Kidney (tissue), 22 donors: ENCODE measurements at places on chromosomes 3 and 15.

GRCh38 chr3:10546181-10546624 is 40.8 kb upstream of the ATP2B2 start:
- no peak for DNase-seq

DNA sequence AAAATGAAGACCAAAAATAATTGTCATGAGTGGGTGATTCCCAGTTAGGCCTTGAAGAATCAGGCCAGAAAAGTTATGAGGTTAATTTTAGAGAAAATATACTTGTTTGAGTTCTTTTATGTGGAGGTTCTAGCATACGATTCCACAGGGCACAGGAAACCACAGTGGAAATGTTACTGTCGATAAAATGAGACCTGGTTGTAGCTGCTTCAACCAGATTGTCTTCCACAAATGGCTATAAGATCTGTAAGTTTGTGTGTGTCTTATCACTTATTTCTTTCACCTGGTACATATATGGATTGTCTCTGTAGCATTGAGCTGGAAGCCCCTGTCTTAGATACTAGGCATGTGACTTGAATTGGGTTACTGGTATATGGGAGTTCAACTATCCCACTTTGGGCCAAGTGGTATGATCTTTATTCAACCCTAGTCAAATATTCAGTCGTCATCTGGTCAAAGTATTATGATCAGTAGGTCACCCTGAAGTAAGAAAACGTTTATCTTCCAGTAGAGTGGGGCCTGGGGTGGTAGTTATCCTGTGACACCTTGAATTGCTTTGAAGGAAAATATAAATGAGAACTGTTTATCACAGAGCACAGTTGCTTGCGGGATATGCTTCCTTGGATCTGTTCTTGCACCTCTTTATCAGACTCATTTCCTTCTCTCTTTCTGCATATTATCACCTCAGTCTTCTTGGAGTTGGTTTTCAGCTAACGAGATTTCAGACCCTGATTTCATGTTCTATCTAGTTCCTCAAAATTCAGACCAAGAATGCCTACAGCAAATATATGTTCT is 21.5 kb upstream of the ZNF609 start:
- no peak for DNase-seq

- DNase-seq, result no peak
These were observed 73.5 kb downstream of the EDEM1 start for GRCh38 chr3:5260992-5261501.

GRCh38 chr3:195443391-195443989 is 670 bp upstream of the ACAP2 start:
- DNase-seq, result no peak

GRCh38 chr3:191301017-191301416 is 28.2 kb upstream of the CCDC50 start:
- DNase-seq, result no peak

DNA sequence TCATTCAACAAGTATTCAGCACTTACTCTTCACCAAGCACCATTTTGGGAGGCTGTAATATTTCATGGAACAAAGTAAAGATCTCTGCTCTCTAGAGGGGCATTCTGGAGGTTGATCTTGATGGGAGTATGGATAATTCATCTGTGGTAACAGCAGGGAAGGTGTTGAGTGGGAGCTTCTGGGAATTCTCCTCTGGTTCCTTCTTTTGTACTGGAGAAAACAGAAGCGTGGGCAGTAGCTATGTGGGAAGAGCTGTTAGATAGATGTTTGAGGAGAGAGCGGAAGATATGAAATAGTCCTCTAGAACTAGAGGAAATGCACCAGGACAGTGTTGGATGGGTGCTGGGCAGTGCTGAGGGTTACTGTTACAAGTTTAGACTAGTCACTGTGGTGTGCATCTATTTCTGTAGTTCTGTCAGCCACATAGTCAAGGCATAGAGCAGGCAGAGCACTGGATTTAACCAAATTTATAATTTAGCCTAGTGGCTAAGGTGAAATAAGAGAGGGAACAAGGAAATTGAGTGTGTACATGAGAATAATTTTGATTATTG is 9.6 kb downstream of the NMD3 start:
- DNase-seq, result no peak

DNA sequence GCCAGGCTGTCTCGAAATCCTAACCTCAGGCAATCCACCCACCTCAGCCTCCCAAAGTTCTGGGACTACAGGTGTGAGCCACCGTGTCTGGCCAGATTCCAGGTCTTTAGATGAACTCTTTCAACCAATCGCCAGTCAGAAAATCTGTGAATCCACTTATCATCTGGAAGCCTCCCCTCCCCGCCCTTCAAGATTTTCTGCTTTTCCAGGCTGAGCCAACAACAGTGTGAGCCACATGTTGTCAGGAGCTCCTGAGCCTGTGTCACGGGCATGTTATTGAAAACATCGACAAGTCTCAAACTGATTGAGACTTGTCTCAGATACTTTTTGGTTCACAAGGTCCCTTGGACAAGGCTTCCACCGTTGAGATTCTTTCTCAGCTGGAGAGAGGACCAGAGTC is 52.0 kb upstream of the TRPM1 start:
- no peak for DNase-seq

- DNase-seq, result no peak
These were observed 214.3 kb downstream of the OXSM start for GRCh38 chr3:26004172-26004571.

GRCh38 chr3:56758539-56758981 is 43.2 kb downstream of the ARHGEF3 start:
- DNase-seq, result peak; percentile 91

DNA sequence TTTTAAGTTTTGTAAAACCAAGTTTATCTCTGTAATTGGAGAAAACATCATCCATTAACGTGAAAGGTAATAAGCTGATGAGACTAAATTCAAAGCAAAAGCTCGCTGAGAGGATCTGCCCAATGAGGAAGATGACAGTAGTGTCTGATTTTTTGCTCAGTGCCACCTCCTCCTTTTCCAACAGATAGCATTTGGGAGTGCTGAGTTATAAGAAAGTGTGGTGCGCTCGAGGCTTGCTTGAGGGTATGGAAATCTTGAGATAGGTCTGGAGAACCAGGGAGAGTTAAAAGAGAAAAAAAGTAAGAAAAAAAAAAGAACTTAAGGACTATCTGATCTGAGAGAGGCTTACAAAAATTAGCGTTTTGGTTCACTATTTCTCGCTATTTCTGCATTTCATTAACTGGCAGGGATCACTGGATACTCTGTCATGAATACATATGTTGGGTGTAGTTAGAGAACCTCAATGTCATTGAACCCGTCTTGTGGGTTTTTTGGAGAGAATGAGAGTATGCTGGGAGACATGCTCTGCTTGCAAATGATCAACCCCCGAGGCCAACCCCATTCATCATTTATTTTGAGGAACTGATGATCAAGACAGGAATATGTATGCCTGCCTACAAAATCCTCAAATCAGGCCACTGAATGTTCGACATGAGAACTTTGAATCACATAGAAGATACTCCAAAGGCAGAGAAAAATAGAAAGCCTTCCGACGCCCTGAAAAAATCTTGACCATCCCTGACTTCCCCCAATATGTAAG is 973 bp upstream of the USP13 start:
- no peak for DNase-seq

GRCh38 chr3:147360646-147361453 is 45.5 kb downstream of the ZIC4 start:
- DNase-seq, result peak; percentile 37
